Stomach (tissue), 19 donors: ENCODE measurements at places on chromosomes 13 and 19. TPM values are rescaled to one million over a fixed set of nuclear protein-coding genes. Genes with fewer than 3 reads are reported as not detected.

The MYH14 gene
- 32.5 TPM for total RNA-seq

The CEACAM5 gene
- total RNA-seq = 0.72 TPM

The PEPD gene
- 12.9 TPM for total RNA-seq

The GZMM gene
- not detected for total RNA-seq

The ZNF805 gene
- 7.1 TPM for total RNA-seq

DNA sequence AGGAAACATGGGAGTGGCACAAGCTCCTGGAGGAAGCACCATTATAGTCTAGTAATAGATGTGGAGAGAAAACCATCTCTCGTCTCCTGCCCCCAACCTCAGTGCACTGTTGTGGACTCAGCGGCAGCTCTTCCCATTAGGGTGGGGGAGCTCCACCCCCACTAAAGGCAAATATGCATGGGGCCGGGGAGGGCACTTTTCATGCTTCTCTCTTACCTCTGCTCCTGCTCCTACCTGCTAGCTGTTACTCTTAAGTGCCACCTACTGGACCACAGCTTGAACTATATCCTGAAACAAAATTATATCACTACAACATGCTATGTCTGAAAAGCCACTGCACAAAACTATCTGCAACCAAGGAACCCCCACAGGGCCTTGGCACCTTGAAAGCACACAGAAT lies 112.6 kb upstream of the DACH1 start:
- DNase-seq = peak; percentile 29

DNA sequence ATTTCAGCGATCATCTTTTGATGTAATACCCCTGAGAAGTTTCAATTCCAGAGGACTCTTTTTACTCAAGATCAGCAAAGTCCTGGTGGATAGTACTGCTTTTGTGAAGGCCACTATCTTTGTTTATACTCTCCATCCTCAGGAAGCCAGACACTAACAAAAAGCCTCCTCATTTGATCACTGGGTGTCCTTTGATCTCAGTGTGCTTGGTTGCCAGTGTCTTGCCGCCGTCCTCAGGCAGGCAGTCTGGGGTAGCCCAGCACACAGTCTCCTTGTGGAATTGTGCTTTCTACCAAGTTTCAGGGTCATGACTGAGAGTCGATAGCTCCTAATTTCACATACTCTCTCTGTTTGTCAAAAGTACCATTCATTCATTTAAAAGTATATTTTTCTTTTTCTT lies 762.2 kb downstream of the EFNB2 start:
- DNase-seq = no peak

- DNase-seq = no peak
These were observed 28.9 kb downstream of the SOX21 start for GRCh38 chr13:94683409-94683808.

DNA sequence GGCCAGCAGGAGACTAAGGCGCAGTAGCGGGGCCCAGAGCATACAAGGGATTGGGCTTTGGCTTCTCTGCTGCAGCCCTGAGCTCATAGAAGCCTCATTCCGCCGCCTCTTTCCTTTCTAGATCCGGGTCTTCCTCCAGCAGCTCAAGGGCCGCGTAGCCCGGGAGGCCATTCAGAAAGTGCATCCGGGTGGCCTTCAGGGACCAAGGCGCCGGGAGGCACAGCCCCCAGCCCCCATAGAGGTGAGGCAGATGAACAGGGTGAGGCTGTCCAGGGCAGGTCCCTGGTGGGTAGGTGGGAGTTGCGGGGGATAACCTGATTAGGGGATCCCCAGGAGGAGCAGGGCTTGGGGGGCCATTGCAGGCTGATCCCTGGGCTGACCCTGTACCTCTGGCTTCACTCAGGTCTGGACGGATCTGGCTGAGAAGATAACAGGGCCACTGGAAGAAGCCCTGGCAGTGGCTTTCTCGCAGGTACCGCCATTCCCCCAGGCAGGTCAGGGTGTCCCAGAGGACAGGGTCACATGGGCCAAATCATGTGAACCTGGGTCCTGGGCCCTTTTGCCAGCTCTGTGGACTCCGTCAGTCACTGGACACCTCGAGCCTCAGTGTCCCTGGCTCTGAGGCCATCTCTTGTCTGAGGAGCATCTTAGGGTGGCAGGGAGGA lies 1.3 kb downstream of the SNAPC2 start:
- no peak for DNase-seq
